ENCODE measurements at places on chromosomes 6 and 20.

- DNase-seq, result no peak
These were observed 2.2 kb downstream of the CD83 start for GRCh38 chr6:14119784-14120183.

GRCh38 chr6:16657768-16658167 is 103.5 kb downstream of the ATXN1 start:
- peak; percentile 45 for DNase-seq

- no peak for DNase-seq
These were observed 41.0 kb downstream of the PKHD1 start for GRCh38 chr6:52046456-52046855.

DNA sequence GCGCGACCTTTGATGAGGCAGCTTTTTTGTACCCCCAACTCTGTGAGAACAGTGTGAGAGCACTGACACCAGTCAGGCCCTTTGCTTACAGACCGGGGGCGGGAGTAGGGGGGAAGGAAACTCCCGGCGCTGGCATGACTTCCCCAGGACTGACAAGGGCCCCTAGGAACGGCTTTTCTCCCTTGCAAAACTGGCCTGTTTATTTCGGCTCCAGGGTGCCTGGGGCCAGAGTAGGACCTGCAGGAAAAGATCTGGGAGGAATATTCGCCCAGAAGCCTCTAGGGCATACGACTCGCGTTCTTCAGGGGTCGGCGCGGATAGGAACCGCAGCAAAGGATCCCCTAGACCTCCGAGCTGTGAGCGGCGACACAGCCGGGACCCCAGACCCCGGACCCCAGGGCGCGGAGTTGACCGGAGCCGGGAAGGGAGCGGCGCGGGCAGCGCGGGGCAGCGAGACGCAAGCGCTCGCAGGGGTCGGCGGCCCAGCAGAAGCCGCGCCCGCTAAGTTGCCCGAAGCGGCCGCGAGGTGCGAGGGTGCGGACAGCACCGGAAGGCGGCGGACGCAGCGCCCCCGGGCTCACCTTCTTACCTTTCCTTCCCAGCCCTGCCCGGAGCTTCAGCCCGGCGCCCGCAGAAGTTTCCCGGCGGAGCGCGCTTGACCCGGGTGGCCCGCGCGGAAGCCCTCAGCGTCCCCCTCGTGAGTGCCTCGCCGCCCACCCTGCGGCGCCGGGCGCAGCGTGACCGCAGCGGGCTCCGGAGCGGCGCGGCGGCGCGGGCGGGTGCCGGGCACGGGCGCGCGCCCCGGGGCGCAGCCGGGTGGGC is at the start of gene POPDC3:
Gene POPDC3, minus strand, starts transcription at position 771 of the 822 bp plus-strand sequence. CDS start 18,105 bp downstream, outside the sequence.
- DNase-seq, result no peak

- no peak for DNase-seq
These were observed 33.8 kb downstream of the KPNA5 start for GRCh38 chr6:116714761-116715160.

- peak; percentile 28 for DNase-seq
These were observed 216.7 kb downstream of the ZDHHC14 start for GRCh38 chr6:157597461-157598312.

DNA sequence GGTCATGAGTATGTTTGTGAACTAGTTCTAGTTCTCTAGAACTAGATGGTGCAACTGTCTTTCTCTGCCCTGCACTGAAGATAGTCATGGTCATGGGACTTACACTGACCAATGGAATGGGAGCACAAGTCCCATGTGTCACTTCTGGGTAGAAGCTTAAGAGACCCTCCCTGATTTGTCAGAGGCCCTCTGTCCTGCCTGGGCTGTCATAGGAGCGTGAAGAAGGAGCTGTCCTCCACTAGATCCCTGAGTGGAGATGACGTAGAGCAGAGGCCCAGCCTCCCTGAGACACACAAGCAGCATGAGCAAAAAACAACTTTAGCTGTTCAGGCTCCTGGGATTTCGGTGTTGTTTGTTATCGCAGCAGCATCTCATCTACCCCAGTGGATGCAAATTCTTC is 514.5 kb downstream of the PREX1 start:
- no peak for DNase-seq

DNA sequence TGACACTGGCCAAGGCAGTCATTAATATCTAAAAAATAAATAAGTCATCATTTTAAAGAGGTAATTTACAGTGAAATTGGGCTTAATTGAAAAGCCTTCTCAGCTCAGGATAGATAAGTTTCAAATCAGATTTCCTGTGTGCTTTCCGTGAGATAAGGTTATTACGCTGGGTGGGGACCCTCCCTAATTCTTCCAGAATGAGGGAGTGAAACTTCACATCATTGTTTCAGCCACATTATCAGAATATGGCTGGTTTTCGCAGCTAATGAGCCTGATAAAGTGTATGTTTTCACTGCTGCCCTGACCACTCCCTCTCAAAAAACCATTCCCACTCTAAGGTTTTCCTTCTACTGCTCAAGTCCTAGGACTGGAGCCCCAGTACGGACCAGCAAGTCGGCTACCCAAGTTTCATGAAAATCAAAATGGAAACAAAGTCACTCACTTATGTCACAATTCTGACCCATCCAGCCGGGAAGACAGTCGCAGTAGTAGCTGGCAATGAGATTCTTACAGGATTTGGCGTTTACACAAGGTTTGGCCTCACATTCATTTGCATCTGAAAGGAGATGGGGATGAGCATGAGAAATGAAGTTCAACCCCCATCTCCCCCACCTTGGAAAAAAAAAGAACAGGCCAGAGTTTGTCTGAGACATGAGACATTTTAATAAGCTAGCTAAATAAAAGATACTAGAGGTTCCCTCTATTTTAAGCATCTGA is 24.6 kb downstream of the JAG1 start:
- no peak for DNase-seq

DNA sequence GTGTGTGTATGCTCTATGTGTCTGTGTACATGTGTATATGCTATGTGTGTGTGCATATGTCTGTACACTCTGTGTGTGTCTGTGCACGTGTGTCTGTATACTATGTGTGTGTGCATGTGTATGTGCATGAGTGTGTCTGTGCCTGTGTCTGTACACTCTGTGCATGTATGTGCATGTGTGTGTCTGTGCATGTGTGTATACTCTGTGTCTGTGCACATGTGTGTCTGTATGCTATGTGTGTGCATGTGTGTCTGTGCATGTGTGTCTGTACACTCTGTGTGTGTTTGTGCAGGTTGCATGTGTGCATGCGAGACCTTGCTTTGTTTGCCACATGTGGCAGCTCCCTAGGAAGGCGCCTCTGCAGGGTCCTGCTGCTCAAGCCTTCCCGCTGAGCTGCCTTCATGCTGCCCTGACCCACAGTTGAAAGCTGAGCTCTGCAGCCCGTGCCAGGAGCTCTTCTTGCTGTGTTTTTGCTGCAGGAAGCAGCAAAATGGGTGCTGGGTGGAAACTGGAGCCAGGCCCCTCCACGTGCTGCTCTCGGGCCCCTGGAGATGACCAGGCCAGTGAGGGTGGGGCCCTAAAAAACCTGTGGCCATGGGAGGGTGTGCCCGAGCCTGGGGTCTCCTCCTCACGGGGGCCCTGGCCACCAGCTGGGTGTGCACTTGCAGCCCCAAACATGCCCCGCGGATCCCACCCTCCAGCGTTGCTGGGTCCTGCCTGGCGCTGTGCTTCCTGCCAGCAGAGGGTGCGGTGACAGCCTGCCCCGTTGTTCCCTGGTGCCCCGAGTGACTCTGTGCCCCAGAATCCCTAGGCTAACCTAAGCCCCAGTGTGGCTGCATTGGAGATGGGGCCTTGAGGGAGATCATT is 109.1 kb downstream of the DACT2 start:
- DNase-seq, result no peak

- DNase-seq, result no peak
These were observed 594.2 kb upstream of the CHD6 start for GRCh38 chr20:42212391-42212790.

DNA sequence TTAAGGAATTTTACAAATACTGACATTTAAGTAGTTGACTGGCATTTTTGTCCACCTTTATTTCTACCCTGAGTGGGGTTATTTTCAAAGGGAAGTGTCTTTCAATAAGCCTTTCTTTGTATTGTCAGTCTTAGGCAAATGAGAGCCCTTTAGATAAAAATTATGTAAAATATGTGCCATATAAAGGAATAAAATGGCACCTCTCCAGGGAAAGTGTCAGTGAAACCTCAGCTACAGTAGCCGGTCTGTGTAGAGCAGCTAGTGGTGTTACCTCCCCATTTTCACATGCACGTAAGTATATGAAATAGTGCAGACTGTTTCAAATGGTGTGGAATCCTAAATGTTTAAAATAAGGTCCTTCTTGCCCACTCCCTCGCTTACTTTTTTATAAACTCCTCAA is 5.0 kb downstream of the FAM217B start:
- DNase-seq, result no peak

DNA sequence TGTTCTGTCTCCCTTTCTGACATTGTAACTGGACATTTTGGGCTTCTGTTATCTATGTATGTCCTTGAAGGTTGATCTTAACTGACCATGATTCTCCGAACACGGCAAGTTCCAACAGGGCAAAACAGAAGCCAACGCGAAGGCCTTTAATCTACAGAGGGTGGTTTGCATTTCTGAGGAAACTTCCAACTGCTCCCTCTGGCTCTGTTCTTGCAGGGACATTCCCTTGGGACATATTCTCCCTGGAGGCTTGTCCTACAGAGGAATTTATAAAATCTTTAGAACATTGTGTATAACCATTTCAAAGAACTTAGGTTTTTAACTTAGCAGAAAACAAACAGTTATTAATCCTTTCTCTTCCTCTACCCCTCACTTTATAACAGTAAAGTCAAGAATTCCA is 189.0 kb upstream of the CDYL start:
- DNase-seq, result no peak

DNA sequence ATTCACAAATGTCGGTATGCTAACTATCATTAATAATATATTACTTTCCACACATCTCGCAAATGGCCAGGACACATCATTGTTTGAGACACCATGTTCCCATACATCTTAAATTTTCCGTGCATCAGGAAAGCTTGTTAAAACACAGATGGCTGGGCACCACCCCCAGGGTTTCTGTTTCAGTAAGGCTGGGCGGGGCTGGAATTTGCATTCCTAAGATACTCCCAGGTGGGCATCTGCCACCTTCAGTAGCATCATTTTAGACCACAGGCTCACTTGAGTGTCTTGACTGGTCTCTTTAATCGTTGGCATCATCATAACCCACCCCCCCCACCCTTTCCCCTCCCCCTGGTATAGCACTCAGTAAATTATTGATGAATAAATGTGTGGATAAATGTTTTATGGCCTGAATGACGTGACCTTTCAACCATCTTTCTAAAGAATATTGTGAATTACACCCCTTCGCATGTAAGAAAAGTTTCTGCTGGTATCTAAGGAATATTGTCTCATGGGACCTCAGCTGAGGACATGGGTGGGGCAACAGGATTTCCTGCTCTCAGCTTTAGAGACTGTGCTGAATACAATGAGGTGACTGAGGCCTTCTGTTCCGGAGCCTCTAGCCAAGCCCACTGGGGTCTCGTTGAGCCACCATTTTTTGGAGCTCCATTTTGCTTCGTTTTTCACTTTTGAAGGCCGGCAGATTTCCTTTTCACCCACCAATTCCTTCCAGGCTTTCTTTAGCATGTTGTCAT is 124.1 kb upstream of the NEDD9 start:
- no peak for DNase-seq

GRCh38 chr6:101482606-101483005 is 89.1 kb downstream of the GRIK2 start:
- DNase-seq, result no peak

DNA sequence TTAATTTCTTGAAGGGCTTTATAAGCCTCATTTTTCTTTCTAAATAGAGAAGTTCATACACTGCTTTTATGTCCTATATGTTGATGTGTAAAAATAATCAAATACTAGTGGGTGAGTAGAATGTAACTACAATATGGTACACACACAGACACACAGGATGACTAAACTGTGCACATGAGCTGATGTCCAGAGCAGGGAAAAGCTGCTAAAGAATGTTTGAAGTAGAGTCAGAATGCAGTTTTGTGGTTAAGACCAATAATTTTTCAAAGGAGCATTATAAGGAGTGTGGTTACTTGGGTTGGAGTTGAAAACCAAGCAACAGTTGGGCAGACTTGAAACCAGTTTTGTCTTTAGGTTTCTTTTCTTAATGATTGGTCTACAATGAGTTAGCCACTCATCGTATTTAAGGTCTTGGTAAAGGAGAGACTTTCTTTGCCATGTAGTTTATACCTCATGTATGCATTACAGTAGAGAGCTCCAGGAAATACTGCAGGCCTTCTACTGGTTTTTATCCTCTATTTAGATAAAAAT is 196.6 kb downstream of the ESR1 start:
- DNase-seq, result no peak

DNA sequence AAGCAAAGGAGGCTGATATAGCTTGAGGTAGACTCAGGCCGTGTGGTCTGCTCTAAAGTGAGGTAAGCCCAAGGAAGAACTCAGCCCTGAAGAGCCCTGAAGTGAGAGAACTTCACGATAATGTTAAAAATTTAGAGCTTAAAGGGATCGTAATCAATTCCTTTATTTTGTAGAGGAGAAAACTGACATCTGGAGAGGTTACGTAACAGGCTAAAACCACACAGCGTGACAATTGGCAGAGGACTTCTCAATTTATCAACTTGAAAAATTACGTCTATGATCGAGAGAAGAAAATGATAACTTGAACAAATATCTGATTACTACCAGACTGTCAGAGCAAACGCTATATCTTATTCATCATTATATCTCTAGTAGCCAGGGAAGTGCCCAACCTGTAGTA is 121.8 kb upstream of the FOXO3 start:
- DNase-seq, result no peak

GRCh38 chr20:60210779-60211617 is 252.8 kb downstream of the CDH26 start:
- DNase-seq, result peak; percentile 47

- DNase-seq, result peak; percentile 39
These were observed 2.8 kb downstream of the HLA-F start for GRCh38 chr6:29726001-29726400.

DNA sequence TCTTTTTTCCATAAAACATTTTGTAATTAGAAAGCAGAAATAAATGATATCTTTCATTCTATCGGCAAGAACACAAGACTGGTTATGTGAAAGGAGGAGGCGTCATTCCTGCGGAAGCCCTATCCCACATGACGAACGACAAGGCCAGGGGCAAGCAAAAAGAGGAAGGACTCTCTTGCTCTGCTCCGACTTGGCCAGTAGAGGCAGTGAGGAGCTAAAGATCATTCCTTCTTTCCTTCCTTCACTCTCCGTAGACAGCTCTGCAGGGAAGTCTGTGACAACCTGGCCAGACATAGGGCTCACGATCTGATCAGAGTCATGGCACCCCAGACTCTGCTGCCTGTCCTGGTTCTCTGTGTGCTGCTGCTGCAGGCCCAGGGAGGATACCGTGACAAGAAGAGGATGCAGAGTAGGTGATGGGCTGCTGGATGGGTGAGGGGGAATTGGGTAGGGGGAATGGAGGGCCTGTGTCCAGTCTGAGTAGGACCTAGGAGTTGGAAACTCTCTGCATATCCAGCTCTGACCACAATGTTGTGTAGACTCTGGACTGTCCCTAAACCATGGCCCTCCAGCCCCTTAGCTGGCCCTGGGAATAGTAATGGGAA is at the start of gene WFDC10A:
Gene WFDC10A, plus strand, starts transcription at position 244 of the 605 bp plus-strand sequence. Its CDS starts 75 bp downstream, at position 319.
- DNase-seq, result peak; percentile 27

GRCh38 chr6:65700561-65700960 is 6.5 kb downstream of the EYS start:
- DNase-seq, result no peak

- DNase-seq, result no peak
These were observed 47.8 kb downstream of the MAFB start for GRCh38 chr20:40641202-40641601.

- no peak for DNase-seq
These were observed 674.2 kb upstream of the FLRT3 start for GRCh38 chr20:15011631-15012030.

- DNase-seq, result no peak
These were observed 32.5 kb downstream of the ANKEF1 start for GRCh38 chr20:10067321-10067720.

GRCh38 chr6:159213405-159213804 is 44.2 kb downstream of the FNDC1 start:
- DNase-seq, result no peak

GRCh38 chr6:168131464-168132415 is 52.7 kb upstream of the FRMD1 start:
- no peak for DNase-seq

Measured in CD4-positive, alpha-beta T cell treated with Interferon alpha-2 for 1 hour (primary cell).